ENCODE measurements at places on chromosomes 2 and 18.

- DNase-seq, result no peak
These were observed 1.0 kb upstream of the SNRNP200 start for GRCh38 chr2:96306370-96306769.

DNA sequence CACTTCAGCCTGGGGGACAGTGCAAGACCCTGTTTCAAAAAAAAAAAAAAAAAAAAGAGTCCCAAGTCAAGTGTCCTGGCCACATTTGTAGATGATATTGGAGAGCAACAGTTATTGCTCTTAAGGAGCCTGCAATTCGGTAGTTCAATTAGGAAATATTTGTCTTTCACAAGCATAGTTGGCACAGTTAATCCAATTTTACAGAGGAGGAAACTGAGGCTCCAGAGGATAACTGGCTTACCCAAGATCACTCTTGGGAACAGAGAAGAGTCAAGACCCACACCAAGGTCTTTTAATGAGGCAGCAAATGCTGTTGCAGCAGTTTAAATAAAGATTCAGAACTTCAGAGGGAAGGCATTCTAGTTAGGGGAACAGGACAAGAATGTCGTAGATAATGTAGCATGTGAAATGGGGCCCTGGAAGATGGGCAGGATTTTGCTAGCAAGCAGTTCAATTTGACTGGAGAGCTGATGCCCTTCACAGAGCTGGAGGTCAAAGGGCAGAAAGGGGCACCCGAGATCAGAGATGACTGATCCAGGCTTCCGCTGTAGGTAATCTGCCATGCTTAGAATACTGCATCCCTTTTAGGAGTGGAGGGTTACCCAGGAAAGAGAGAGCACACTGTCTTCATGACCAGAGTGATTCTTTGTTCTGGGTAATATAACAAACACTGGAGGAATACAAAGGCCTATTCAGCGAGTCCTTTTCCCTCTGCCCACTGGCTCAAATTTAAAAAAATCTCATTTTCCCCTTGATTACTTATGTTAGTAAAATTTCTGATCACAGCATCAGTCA lies 3.0 kb downstream of the NPC1 start:
- DNase-seq, result no peak

DNA sequence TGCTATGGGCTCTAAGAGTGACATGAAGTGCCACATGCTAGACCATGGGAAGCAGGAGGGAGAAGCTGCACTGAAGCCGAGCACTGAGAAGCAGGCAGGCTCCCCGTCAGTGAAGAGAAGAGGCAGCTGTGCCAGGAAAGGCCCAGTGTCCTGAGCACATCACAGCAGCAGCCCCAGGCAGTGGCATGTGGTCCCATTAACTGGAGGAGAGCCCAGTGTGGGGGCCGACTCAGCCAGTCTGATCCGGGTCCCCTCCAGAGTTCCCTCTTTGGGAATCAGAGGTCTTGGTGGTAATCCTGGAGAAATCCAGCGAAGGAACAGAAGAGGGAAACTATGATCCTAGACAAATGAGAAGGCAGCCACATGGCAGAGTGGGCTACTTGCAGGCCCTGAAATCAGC lies 96.7 kb upstream of the ACAA2 start:
- DNase-seq, result no peak

- DNase-seq, result no peak
These were observed 46.3 kb upstream of the AQP4 start for GRCh38 chr18:26911840-26912239.

GRCh38 chr2:133240491-133241223 lies 327.6 kb downstream of the NCKAP5 start:
- no peak for DNase-seq

DNA sequence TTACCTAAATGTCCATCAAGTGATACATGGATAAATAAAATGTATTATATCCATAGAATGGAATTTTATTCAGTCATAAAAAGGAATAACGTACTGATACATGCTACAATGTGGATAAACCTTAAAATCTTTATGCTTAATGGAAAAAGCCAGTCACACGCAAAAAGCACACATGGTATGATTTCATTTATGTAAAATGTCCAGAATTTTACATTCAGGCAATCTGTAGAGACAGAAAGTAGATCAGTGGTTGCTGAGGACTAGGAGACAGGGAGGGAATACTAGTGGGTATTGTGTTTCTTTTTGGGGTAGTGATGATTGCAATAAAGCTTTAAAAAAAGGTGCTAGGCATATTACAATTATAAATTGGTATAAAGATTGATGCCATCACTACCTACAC lies 30.7 kb upstream of the CD302 start:
- no peak for DNase-seq

- DNase-seq, result no peak
These were observed 69.6 kb downstream of the MAP4K4 start for GRCh38 chr2:101766871-101767739.

DNA sequence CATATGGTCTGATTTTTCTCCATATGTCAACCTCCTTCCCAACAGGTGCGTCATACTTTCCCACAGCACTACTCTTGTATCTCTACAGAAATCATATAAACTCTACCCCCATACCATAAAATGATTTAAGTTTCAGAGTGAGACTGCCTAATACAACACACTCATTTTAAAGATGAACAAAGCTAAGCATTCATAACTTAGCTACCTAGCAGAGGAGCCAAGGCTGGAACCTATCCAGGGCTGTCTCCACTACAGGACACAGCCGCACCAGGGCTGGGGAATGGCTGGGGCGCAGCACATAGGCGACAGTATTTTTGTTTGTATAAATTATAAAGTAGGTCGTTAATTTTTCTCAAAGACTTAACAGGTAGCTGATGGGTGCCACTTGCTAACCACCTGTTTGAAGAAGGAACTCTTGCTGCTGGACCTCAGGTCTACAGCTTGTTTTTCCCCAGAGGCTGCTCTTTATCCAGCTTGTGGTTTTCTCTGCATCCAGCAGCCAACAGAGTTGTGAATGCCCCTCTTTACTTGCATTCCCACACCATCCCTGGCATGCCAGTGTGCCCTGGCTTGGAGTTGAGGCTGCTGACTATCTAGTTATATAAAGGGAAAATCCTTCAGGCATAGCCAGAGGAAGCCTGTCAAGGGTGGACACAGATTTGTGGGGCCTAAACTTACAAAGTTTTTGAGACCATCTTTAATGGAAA lies 62.0 kb downstream of the HNRNPLL start:
- no peak for DNase-seq

DNA sequence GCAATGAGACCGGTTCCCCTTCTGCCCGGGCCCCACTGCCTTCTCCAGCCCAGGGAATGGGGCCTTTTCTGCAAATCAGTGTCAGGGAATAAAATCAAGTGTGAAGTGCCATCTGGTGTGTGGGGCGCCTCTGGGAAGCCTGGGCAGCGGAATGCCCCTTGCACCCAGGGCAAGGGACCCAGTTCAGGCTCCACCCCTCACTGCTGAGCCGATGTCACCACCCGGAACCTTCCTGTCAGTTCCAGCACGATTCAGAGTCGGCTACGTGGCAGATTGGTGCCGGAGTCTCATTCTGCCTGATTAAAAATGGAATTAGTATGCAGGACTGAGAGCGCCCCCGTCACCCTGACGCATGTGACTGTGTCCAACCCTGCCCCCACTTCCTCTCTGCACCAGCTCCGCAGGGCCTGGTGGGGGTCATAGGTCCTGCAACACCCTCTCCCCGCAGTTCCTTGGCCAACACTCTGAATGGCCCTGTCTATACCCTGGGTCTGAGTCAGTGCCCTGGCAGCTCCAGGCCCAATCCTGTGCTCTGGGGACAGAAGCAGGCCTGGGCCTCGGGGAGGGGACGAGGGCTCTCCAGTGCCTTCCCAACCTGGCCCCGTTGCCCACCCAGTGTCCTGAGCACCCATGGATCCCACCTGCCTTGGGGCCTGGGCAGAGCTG lies 8.2 kb upstream of the ALPI start:
- no peak for DNase-seq
